CD4-positive, alpha-beta T cell treated with Interleukin-21 for 1 hour (primary cell): ENCODE measurements at places on chromosomes 3 and 15.

DNA sequence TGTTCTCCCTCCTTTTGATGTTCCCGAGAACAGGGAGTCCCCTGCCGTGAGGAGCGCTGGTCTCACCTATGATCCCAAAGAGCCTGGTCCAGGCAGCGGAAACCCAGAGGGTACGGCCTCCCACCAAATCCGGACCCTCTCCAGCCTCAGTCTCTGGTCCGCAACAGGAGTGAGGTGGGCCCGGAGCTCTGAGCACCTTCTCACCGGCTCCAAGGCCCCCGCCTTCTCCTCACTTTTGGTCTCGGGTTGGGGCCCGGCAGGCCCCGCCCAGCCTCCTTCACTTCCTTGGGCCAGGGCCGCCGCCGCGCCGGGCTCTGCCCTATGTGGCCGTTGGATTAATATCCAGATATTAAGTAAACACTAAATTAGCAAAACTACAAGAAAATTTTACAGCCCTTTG is 5.7 kb upstream of the SKOR1 start:
- no peak for DNase-seq

- no peak for DNase-seq
Observed at GRCh38 chr15:91926908-91927270, 73.4 kb downstream of the SLCO3A1 start.

GRCh38 chr3:142279965-142280590 is 54.7 kb upstream of the GK5 start:
- DNase-seq: peak; percentile 76

- DNase-seq: no peak
Observed at GRCh38 chr15:96296264-96296663, 34.2 kb upstream of the NR2F2 start.

- no peak for DNase-seq
Observed at GRCh38 chr3:3800080-3800455, 837 bp downstream of the LRRN1 start.

GRCh38 chr3:136142592-136142991 is 53.5 kb downstream of the MSL2 start:
- DNase-seq: no peak

DNA sequence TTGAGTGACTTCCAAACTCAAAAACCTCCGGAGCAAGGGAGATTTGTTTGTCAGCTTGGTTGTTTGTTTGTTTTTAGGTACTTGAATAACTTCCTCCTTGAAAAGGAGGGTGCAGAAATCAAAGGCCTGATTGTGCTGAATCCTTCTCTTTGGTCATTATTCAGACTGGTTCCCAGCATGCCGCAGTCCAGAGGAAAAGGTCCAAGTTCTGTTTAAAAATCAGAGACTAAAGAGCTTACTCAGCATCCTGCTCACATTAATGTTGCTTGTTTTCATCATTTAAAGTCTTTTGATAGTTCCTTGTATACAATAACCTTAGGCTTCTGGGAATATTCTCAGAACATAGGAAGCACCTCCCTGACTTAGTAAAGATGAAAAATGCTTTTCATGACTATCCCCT is 982 bp upstream of the SCG3 start:
- DNase-seq: no peak

GRCh38 chr3:58117561-58118181 is 93.1 kb downstream of the DNASE1L3 start:
- no peak for DNase-seq
